CD4-positive, alpha-beta T cell treated with Interferon alpha-2 for 1 hour (primary cell): ENCODE measurements at places on chromosomes 12 and 14.

DNA sequence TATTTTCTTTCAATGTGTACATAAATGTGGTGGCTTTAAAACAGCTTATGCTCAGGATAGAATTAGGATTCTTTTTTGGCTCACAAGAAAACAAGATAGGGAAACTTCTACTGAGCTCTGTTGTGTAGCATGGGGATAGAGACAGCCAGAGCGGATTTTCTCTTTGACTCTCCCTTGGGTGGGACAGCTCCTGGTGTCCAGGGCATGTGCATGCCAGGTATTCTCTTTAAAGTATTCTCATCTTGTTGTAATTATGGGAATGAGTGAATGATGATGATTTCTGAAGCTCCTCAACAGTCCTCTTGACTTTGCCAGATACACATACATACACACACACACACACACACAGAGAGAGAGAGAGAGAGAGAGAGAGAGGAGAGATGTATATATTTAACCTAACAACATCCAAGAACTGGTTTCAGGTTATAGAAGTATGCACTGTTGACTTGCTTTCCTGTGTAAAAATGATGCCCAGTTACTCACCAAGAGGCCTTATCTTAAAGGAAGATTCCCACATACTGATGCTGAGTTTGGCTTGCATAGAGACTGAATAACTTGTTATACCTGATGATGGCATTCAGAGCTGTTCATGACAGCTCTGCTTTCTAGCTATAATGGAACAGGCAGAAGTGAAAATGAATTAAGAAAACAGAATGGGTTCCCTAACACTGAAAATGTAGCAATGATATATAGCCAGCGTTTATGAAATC lies 387.5 kb downstream of the EGLN3 start:
- no peak for DNase-seq

GRCh38 chr14:69957986-69958385 lies 78.8 kb downstream of the SMOC1 start:
- no peak for DNase-seq

DNA sequence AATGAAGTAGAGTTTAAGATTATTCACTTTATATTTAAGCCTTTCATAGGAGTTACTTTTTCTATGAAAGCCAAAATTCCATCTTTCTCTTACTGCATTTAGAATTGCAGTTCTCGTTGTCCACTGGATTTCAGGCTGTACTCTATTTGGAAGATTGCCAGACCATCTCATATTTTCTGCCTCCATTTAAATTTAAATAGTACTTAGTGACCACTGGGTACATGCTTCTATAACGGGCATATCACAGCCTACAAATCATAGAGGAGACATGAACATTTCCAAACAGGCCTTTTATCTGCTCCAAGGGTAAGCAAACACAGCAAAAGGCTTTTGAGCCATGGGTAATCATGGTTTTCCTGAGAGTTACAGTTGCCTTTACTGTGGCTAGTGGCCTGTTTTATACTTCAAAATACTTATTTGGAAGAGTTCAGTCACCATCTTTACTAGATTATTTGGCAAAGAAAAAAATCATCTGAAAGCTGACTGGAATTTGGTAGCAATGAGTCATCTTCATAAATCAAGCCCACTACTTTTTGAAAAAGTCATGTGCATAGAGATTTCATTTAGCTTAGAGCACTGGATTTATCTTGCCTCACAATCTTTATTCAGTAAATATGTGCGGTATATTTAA lies 15.7 kb downstream of the ANO6 start:
- DNase-seq, result no peak

DNA sequence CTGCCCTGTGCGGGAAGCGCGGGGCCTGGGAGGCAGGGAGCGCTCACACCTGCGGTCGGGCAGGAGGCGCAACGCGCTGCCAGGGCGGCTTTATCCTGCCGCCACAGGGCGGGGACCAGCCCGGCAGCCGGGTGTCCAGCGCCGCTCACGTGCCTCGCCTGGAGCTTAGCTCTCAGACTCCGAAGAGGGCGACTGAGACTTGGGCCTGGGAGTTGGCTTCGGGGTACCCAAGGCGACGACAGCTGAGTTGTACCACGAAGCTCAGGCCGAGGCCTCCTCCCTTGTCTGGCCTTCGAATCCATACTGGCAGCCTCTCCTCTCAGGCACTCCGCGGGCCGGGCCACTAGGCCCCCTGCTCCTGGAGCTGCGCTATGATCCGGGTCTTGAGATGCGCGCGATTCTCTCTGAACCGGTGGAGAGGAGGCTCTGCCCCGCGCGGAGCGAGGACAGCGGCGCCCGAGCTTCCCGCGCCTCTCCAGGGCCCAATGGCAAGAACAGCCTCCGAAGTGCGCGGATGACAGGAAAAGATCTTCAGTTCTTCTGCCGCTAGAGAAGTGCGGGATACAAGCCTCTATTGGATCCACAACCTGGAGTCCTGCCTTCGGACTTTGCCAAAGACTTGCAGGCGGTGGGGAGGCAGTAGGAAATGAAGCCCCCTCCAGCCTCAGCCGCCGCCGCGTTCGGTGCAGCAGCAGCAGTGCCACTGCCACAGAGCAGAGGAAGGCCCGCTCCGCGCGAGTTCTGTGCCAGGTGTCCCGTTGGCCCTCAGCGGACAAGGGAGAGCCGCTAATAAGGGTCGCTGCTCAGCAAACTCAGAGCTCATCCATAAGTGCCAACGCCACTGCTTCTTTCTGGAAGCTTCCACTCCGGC lies 6.8 kb downstream of the SIX1 start:
- no peak for DNase-seq

DNA sequence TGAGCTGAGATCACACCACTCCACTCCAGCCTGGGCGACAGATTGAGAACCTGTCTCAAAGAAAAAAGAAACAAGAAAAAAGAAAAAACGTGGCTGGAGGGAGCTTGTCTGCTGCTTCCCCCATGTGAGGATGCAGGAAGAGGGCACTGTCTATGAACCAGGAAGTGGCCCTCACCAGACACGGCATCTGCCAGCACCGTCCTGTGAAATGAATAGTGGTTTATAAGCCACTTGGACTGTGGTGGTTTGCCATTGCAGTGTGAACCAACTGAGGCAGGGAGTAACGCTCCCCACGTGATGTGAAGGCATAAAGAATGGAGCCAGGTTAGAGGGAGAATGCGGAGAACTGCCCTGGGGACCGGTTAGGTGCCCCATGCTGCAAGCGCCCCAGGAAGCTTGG lies 4.5 kb upstream of the BRF1 start:
- no peak for DNase-seq

GRCh38 chr12:1995205-1995896 lies 8.9 kb downstream of the DCP1B start:
- no peak for DNase-seq

GRCh38 chr12:124913474-124914391 lies 717 bp downstream of the UBC start:
- DNase-seq, result peak; percentile 93

DNA sequence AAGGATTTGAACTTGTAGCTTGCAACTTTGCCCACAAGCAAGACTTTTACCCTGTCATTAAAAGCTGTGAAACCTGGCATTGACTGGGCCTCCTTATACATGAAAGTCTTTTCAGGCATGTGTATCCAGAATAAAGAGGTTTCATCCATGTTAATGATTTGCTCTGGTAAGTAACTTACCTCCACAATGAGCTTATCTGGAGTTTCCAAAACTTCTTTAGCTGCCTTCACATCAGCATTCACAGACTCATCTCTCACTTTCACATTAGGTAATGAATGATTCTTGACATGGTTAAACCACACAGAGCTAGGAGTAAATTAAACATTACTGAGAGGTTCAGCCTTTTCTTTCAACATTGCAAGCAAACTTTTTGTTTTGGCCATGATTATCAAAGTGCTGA lies 234.4 kb upstream of the CLEC14A start:
- no peak for DNase-seq

- no peak for DNase-seq
Measured at GRCh38 chr12:109137055-109137454, 20.7 kb downstream of the ACACB start.

DNA sequence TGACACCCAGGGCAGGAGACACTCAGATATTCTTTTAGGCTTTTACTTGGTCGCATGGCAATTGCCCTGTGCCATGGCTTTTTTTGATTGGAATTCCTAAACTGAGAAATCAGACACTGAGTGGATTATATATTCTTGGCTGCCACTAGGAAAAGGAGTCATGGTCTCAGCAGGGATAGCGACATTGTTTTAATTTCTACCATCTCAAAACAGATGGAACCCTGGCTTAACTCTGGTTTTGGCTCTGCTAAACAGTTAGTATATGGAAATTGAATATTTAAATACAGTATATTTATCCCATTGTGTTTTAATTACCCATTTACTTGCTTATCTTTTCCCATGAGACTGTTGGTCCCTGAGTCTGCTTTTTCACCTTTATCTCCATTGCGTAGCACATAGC lies 84.0 kb downstream of the DACT1 start:
- DNase-seq, result no peak

DNA sequence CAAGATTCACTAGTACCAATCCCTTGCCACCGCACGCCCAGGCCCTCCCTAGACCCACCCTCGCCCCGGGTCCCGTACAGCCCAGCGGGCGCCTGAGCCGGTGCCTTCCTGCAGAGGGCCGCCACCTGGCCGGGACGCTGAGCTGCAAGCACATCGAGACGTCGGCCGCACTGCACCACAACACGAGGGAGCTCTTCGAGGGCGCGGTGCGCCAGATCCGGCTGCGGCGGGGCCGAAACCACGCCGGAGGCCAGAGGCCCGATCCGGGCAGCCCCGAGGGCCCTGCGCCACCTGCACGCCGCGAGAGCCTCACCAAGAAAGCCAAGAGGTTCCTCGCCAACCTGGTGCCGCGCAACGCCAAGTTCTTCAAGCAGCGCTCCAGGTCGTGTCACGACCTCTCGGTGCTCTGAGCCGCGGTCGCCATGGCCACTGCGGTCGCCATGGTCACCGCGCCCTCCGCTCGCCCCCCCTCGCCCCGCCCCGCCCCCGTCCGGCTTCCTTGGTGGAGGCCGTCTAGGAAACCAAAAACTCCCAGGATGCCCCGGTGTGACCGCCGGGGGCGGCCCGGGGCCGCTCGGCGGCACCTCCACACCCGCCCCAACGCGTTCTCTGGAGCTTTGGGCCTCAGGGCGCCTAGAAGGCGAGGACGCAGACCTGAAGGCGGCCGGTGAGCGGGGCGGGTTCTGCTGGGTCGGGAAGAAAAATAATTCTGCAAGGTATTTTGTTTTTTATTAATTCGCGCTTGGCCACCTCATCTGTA lies 3.7 kb downstream of the REM2 start:
- DNase-seq, result peak; percentile 88

DNA sequence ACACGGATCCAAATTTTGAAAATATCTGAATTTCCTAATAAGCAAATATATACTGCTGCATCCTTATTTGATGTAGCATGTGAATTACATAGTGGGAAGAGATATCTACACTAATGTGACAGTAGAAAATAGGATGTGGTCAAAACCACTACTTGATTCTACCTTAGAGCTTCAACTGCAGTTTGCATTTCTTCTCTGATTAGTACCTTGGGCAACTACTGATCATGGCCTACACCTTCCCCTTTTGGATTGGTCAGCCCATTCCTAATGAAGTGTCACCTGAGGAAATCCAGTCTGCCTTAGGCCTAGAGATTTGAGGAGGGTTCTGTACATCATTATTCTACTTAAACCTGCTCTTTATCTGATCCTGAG lies 10.7 kb downstream of the LLPH start:
- no peak for DNase-seq

DNA sequence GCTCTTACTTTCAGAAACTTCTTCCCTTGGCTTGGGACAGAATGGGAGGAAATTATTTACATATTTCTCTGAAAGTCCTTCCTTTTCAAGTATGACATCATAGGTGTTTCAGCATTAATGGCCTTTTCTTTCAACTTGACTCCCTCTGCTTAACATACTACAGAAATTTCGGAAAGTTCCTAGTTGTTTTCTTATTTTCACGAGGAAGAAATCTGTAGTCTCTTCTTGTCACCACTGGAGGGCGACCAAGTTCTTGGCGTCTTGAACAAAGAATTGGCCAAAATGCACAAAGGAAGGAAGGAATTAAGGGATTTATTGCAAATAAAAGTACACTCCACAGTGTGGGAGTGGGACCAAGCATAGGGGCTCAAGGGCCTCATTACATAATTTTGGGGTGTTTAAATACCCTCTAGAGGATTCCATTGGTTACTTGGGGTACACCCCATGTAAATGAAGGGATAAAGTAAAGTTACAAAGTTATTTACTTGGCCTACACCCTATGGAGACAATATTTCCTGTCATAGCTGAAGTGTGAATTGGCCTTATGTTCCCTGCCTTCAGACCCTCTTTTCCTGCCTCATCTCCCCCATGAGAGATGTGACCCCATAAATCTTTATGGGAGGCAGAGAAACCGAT lies 70.4 kb downstream of the RPL10L start:
- DNase-seq, result no peak

DNA sequence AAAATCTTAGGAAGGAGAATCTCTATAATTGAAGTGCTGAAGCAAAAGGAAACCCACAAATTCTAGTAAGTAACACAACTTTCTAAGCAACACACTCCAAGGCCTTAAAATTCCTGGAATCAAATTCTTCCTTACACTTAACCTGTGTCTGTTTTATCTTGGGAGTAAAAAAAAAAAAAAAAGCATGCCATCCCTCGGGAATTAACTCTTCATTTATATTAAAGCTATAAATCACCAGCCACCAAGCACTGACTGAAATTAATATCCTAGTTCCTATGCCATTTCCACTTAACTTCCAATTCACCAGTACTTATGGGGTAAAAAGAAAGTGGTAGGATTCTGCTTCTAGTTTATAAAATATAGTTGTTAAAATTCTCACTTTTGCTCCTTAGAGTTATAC lies 238.1 kb downstream of the SLC25A21 start:
- no peak for DNase-seq

DNA sequence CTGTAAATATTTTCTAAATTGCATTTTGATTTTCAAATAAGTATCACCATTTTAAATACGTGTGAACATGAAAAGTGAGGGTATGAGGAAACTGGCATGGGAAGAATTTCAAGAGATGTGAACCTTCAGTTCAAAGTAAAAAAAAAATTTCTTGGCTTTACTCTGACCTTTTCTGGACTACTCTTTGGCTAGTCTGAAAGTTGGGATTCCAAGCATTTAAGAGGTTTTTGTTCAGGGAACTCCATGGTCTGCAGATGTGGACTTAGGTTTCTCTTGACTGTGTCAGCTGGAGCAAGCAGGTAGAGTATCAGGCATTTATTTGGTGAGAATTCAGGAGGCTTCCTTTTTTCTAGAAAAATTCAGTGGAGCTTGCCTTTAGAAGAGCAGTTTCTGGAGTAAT lies 311.6 kb downstream of the LRIG3 start:
- no peak for DNase-seq

- no peak for DNase-seq
Measured at GRCh38 chr14:64790478-64790877, 86.3 kb downstream of the PLEKHG3 start.

DNA sequence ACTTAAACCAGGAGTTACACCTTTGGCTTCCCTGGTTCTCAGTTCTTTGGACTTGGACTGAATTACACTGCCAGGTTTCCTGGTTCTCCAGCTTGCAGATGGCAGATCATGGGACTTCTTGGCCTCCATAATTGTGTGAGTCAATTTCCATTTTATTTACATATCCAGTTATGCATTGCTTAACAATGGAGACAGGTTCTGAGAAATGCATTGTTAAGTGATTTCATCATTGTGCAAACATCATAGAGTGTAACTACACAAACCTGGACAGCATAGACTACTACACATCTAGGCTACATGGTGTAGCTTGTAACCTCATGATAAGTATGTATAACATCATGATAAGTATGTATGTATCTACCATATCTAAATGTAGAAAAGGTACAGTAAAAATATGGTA lies 276.1 kb upstream of the BTG1 start:
- no peak for DNase-seq
